ENCODE measurements at places on chromosomes 5 and 9.
A peak's percentile ranks its signal among the peaks of the same experiment; 100 is the strongest.

DNA sequence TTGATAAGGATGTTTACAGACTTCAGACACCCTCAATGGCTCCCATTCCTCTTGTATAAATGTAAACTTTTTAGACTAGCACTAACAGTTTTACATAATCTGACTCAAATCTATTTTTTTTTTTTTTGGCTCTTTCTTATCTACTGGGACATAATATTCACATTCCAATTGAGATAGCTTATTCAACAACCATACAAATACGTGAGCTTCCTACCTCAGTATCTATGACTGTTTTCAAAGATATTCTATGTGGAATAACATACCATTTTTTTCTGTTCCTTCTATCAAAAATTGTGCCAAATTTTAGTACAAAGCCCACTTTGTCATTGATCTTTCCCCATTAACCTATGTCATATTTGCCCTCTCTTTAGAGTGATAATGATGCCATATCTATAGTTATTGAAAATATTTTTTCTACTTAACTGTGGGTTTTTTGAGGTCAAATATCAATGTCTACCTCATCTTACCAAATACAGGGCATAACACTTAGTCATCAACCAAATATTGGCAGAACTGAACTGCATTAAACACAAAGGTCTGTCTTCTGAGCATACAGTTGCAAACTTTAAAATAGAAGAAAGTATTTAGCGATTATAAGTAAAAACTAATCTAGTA is 482.6 kb downstream of the PTPRD start:
- DNase-seq = no peak

- no peak for DNase-seq
Observed at GRCh38 chr5:72197393-72197792, 90.1 kb downstream of the MAP1B start.

GRCh38 chr5:90434116-90434714 is 24.7 kb upstream of the CETN3 start:
- DNase-seq = no peak

DNA sequence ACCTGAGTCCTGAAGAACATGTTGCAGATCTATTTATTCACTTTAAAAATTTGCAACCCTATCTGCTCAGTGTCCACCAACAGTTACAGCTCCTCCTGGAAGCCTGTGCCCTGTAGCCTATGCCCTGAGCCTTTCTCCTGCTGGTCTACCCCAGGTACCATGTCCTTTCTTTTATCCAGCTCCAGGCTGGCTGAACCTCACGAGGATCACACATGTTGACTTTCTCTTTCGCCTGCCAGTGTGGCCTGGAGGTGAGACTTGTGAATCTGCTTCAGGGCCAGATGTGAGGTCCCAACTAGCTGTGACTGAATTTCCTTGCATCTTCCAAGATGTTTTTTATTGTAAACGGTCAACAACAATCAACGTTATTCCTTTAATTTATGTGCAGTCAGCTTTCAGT is 70.7 kb downstream of the GDNF start:
- DNase-seq = no peak

- no peak for DNase-seq
Observed at GRCh38 chr9:117234103-117234502, 180.8 kb downstream of the ASTN2 start.

DNA sequence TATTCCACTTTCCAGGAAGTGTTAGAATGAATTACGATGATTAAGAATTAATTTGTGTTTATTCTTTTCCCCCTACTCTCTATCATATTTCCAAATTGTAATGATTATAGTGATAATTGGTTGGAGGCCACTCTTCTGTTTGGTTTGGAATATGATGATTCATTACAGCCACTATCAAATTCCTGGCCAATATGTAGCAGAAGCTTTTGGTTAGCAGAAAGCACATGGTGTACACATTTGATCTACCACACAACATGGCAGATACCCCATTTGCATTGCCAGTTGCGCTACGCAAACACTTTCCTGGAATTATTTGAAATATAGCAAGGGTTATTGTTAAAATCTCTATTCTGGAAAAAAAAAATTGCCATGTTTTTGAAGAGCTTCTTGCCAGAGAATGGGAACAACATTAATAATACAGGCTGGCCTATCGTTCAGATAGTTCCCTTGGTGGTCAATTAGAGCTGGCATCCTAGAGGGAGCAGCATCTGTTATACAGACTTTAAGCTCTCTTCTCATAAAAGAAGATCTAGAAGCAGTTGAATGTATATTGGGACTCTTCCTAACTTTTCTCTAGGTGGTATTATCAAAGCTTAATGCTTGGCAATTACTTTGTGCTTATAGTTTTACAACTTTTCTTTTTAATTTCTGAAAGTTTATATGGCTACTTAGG is 455.0 kb upstream of the ACTBL2 start:
- DNase-seq = no peak

DNA sequence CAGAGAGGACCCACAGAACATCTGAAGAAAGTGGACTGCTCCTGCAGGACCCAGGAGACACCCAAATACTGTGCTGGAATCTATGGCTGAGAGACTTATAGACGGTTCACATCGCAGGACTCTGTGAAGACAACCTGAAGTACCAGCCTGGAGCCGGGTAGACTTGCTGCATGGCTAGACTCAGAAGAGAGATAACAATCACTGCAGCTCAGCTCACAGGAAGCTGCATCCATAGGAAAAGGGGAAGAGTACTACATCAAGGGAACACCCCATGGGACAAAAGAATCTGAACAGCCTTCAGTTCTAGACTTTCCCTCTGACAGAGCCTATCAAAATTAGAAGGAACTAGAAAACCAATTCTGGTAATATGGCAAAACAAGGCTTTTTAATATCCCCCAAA is 26.5 kb upstream of the TRIM36 start:
- DNase-seq = no peak

GRCh38 chr9:94926431-94926800 is 199.9 kb downstream of the AOPEP start:
- no peak for DNase-seq

DNA sequence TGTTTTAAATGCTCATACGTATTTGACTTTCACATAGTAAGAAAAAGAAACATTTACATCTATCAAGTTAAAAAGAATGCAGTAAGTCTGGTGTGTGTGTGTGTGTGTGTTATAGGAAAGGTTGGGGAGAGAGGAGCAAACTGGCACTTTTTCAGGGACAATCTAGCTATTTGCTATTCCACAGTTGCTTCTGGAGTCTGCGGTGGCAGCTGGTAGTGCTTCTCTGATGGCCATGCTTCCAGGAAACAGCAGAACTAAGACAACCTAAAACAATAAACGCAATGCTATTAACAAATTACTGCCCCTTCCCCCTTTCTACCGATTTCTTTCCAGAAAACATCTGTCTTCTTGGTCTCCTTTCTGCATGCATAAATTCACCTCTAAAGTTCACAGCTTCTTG is 70.0 kb upstream of the CDH10 start:
- DNase-seq = no peak

GRCh38 chr9:37514999-37515398 is 29.3 kb downstream of the POLR1E start:
- no peak for DNase-seq

GRCh38 chr9:37549527-37549926 is 26.7 kb downstream of the FBXO10 start:
- no peak for DNase-seq

DNA sequence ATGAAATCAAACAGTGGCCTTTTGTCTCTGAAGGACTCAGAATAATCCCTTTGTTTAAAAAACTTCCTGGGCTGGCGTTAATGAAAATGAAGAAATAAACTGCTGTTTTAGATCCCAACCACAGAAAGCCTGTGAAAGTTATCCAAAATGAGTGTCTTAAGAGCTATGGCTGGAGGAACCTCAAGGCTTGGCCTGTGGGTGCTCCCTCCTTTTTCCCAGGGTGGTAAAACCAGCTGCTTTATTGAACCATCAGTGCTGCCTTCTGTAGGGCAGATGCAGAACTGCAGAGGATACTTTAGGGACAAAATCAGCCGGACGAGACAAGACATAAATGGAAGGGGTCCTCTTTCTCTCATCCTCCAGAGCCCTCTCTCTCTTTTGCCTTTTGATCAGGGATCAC is 100.9 kb downstream of the SMARCA2 start:
- no peak for DNase-seq

DNA sequence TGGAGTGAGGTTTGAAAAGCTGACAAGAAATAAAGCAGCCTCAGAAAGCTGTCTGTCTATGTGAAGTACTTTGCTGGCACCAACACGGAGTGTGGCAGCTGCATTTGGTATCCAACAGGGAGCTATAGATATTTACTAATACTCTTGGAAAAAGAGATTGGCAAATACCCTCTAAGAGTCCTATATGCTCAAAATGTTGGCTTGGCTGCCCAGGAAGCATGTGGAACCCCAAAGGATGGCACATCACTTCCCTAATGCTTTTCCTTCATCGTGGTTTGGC is 398.3 kb downstream of the TLE4 start:
- no peak for DNase-seq

DNA sequence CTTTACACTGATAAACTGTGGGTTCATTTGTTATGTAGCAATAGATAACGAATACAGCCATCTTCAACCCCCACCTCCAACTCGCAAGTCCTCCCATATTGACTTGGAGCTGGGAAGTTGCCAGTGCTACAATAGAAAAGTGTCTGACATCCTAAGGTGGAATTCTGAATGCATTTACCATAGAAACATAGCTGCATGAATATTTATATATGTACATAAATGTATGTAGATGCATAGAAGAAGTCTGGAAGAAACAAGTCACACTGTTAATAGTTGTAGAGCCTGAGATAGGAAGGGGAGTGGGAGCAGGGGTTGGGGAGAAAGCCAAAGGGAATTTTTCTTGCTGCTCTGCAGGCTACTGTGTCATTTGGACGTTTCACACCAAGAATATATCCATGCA is 88.1 kb upstream of the SSBP2 start:
- no peak for DNase-seq

DNA sequence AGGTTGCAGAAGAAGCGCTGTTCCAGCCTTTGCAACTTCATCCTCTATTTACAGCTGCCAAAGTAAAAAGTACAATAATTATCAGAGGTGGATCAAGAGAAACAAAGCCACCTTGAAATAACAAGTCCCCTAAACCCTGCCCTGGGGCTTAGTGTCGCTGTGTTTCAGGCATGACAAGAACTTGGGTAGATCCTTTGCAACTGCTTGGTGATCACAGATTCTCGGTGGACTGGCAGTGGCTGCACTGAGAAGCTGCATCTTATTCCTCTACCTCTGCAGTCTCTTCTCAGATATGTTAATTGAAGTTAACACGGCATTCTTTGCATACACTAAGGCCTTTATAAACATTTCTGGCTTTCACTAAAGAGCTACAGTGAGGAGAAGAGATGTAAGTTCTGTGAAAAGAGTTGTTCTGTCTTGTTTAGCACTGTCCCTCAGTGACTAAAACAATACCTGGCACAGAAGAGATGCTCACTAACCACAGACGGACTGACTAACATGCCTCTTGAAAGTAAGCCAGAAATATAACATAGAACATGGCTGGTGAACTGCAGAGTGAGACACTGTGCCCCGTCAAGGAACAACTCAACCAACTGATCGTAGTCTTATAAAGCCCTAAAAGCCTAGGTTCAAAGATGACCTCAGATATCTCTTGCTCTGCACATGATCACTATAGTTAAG is 144.2 kb downstream of the MLLT3 start:
- DNase-seq = no peak

- no peak for DNase-seq
Observed at GRCh38 chr5:112686675-112687074, 51.0 kb upstream of the APC start.

DNA sequence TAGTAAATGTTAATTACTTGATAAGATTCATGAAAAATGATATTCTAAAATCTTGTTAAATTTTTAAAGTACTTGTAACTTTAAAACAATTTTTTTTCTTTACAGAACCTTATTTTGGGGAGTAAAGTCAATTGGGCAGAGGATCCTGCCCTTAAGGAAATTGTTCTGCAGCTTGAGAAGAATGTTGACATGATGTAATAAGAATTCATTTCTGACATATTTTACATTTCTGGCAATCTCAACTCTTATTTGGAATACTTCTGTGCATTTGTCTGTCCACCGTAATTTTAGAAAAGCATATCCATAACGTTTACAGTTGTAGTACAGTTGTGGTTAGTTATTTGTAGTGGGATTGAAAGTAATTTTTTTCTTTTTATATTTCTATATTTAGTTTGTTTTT is 20.2 kb downstream of the CENPH start:
- no peak for DNase-seq

GRCh38 chr5:99331061-99331460 is 402.3 kb upstream of the CHD1 start:
- peak; percentile 3 for DNase-seq

- DNase-seq = no peak
Observed at GRCh38 chr9:111622626-111623025, 8.5 kb upstream of the DNAJC25 start.

- DNase-seq = no peak
Observed at GRCh38 chr5:21910731-21911130, 942.4 kb downstream of the CDH12 start.

GRCh38 chr5:158195416-158196210 is 336.7 kb upstream of the CLINT1 start:
- DNase-seq = no peak

DNA sequence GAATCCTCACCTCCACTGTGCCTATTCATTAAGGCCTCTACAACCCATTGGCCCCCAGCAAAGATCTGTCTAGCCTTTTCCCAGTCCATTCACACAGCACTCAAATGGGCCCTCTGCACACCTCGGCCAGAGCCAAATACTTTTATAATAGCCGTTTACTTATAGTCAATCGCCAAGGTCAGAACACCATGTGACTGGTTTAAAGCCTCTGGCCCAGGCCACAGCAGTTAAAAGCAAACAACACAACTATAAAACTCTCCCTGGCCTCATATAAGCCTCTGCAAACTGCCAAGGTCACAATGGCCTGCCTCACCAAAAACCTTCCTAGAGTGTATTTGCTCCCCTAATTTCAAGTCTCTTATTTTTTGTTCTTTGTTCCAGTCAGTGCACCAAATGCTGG is 562.6 kb downstream of the CAAP1 start:
- no peak for DNase-seq

GRCh38 chr9:133609311-133610098 is at the start of gene FAM163B:
Gene FAM163B, minus strand, starts transcription at chr9:133609389. Its CDS starts 29,166 bp downstream, at chr9:133580223.
- DNase-seq = no peak

- DNase-seq = no peak
Observed at GRCh38 chr9:124190761-124191160, 67.0 kb upstream of the NEK6 start.

GRCh38 chr9:28714188-28714587 is 1140.9 kb upstream of the C9orf72 start:
- DNase-seq = no peak

GRCh38 chr5:177220576-177220975 is 82.9 kb downstream of the RAB24 start:
- DNase-seq = no peak

GRCh38 chr9:19020886-19021455 is 12.0 kb downstream of the SAXO1 start:
- DNase-seq = no peak

GRCh38 chr9:4309806-4310205 is 9.9 kb upstream of the GLIS3 start:
- no peak for DNase-seq

DNA sequence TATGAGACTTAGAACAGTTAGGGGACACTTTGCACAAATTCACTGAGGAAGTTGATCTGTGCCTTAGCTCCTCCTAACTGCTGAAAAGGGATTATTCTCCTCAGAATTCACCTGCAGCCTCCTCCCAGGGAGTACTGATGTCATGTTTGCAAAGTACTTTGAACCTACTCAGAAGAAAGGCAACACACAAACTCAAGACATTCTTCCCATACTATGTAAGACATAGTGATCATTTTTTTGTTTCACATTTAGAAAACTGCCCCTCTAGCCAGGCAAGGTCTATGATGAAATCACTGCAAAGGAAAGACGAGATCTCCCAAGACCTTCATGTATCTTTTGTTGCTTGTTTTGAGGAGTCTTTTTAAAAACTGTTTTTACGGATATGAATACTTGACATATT is 10.6 kb upstream of the VLDLR start:
- DNase-seq = no peak

- no peak for DNase-seq
Observed at GRCh38 chr9:120434532-120434931, 145.4 kb downstream of the CDK5RAP2 start.
